ENCODE measurements at places on chromosomes 2 and 18. TPM values are rescaled to one million over a fixed set of nuclear protein-coding genes. Genes with fewer than 3 reads are reported as not detected.

GRCh38 chr2:24875272-24875671 is 44.8 kb downstream of the ADCY3 start:
- no peak for DNase-seq

- DNase-seq = no peak
These were observed 51.0 kb downstream of the LAMA3 start for GRCh38 chr18:23740105-23740830.

- no peak for DNase-seq
These were observed 73.6 kb downstream of the DNMT3A start for GRCh38 chr2:25268139-25268538.

DNA sequence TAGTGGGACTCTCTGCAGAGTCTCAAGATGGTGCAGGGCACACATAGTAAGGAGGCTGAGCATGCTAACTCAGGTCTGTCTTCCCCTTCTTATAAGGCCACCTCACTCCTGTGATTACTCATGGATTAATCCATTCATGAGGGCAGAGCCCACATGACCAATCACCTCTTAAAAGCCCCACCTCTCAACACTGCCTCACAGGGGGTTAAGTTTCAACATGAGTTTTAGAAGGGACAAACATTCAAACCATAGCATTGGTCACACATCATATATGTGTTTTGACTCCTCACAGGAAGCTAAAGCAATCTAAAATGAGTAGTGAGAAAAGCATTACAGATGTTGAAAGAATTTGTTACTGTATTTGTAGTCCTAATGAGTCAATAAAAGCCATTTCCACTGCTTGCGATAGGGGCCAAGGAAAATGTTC is 57.5 kb downstream of the DTNA start:
- no peak for DNase-seq

DNA sequence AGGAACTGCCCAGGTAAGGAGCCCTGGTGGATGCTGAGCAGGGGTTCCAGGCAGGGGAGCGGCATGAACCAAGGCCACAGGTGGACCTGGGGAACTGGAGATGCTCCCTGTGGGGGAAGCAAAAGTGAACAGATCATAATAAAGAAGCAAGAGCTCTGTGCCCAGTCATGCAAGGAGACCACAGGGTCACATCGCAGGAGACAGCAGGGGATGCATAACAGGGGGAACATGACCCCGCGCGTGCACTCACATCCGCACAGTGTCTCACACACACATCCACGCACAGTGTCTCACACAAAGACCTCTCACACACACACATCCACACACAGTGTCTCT is 473.3 kb upstream of the HS6ST1 start:
- DNase-seq = no peak

- DNase-seq = no peak
These were observed 29.0 kb upstream of the CATIP start for GRCh38 chr2:218327451-218328210.

DNA sequence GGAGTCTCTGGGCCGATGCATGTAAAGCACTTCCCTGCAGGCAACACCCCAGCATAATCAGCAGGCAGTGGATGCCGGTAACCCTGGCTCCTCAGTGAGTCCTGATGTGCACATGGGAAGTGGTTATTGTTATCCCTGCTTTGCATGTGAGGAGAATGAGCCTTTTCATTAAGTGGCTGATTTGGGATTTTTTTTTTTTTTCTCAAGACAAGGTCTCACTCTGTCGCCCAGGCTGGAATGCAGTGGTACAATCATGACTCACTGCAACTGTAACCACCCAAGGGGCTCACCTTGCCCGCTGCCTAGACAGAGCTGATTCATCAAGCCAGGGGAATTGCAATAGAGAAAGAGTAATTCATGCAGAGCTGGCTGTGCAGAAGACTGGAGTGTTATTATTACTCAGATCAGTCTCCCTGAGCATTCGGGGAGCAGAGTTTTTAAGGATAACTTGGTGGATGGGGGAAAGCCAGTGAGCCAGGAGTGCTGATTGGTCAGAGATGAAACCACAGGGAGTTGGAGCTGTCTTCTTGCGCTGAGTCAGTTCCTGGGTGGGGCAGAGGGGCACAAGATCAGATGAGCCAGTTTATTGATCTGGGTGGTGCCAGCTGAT is 95.4 kb downstream of the SOCS6 start:
- DNase-seq = no peak

POU3F3 gene
- 30.7 TPM for total RNA-seq

DNA sequence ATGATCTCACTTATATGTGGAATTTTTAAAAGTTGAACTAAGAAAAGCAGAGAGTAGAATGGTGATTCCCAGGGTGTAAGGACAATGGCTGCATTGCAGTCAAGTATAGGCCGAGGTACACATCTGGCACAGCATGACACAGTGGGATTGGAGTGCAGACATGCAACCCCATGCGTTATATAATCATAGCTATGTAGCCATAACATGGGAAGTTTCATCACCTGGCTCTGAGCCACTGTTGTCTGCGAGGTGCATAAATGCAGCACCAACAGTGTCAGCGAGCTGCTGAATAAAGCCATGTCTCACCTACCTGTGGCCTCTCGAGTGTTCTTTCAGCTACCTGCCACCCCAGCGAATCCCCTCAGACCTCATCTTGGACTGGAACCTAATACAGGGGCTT is 61.7 kb downstream of the CDC42EP3 start:
- no peak for DNase-seq

DNA sequence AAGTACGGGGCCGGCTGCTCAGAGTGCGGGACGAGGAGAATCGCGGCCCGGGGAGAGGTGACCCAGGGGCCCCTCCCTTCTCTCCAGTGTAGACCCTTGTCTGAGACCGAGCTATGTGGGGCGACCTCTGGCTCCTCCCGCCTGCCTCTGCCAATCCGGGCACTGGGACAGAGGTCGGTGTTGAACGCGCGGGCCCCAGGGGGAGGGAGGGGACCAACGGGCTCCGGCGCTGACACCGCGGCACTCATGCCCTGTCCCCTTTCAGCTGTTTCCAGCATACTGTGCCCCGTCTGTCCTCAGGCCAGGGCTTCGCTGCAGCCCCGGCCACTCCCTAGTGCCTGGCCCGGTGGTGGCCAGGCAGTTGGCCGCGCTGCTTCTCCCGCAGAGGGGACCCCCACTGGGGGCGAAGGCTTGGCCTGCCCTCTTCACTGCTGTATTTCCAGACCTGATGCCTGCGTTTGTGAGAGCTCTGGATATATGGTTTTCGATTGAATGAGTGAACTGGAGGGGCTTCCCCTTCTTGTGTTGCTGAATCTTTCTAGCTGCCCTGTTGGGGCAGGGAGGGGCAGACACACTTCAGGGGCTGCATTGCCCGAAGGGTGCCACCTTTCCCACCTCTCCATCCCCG is 809 bp downstream of the DBI start:
- peak; percentile 54 for DNase-seq
